Motor neuron (in vitro differentiated cells): ENCODE measurements at places on chromosomes 7 and 10.

DNA sequence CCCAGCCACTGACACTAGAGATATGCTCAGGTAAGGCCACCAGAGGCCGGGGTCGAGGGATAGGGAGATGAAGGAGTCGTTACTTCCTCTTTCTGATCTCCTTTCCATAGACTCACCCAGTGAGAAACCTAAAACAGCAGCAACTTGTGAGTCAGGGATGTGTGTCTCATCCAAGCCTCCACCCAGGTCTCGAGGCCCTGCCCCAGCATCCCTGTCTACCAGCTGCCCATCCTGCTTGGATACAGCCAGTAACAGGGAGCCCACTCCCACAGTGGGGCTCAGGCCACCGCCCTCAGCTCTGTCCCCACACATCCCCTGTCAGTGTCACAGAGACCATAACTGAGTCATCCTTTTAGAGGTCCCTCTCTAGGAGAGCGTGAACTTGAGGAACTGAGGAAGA, 49.6 kb upstream of the CHST15 start:
- ATAC-seq: no peak

GRCh38 chr7:135147341-135147898, 452 bp upstream of the TMEM140 start:
- ATAC-seq: no peak

- ATAC-seq: no peak
These were observed 302.8 kb downstream of the PTPRN2 start for GRCh38 chr7:158284617-158285382.

DNA sequence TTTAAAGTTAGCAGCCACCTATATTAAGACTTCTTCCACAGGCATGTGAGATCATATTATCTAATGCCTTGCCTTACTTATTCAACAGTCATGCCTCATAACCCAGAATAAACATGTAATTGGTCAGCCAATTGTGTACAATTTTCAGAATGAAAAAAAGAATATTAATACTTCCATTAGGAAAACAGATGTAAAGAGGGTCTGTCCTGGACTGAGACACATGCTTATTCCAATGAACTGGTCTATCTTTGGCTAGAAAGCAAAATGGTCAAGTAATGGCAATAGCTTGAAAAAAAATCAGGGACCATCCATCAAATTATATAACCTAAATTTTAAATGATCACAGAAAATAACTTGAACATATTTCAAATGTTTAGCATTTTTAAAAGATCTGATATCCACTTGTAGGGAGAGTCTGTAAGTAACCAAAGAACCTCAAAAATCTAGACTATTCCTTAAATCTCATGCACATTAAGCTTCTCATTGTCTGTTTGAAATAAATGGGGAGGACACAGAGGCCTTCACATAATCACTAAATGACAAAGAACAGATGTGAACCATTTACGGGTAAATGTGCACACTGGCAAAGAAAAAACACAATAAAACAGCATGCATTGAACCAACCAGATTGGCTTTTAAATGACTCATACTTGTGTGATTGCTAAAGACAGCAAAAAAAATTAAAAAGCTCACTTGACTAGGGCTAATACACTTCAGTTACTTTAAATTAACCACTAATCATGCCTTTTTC, 568.8 kb upstream of the PCDH15 start:
- peak; percentile 61 for ATAC-seq

DNA sequence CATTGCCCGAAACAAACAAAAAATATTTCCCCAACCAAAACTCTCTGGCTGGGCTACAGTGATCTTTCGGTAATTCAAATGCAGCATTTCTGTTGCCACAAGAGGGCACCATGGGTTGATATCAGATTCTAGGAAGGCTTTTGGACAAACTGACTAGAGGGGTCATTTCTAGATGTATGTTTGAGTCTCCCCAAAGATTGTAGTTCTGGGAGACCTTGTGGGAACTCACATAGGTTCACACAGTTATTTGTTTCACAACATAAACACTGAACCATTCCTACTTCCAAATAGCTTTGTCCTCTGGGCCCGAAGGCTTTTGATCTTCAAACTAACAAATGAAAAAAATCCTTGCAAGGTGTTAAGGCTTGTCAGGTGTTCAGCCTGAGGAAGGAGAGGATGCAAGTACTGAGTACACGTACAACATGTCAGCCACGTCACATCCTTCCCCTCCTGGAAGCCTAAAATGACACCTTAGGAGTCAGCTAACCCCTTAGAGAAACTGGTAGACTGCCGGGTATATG, 37.0 kb upstream of the IL15RA start:
- ATAC-seq: no peak
